Activated CD4-positive, alpha-beta memory T cell treated with anti-CD3 and anti-CD28 coated beads for 36 hours (primary cell): ENCODE measurements at places on chromosomes 12 and 14. TPM values are rescaled to one million over a fixed set of nuclear protein-coding genes. Genes with fewer than 3 reads are reported as not detected.

PIP4K2C gene
- total RNA-seq = 20.6 TPM

GRCh38 chr14:88379706-88380343 lies 5.6 kb upstream of the SPATA7 start:
- no peaks in the 10 kb centered on the region for H3K36me3 ChIP-seq
- H3K4me1 ChIP-seq = peaks cover 4% of the 10 kb centered on the region
- H3K27ac ChIP-seq = no peak overlapping the region
- H3K4me3 ChIP-seq = no peak overlapping the region
- H3K27me3 ChIP-seq = no peaks in the 10 kb centered on the region
- DNase-seq = no peak

GRCh38 chr14:73996731-73997107 lies 22.4 kb downstream of the ENTPD5 start:
- H3K36me3 ChIP-seq = peaks cover 2% of the 10 kb centered on the region
- no peaks in the 10 kb centered on the region for H3K4me1 ChIP-seq
- no peaks in the 10 kb centered on the region for H3K27me3 ChIP-seq
- DNase-seq = no peak

DNA sequence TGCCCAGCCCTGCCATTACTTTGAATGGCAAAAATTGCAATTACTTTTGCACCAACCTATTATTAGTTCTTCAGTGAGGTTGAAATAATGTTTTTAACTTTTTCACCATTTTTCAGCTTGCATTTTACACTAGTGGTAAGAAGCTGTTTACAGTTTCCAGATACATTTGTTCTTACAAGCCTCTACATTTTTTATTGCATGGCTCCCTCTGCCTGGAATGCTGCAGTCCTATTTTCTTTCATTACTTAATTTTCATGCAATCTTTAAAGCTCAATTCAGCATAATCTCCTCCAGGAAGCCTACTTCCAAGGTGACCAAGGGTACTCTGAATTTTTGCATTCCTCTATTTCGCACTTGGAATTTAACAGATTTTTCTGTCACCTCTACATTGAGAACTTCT lies 33.4 kb downstream of the CCER1 start:
- H3K36me3 ChIP-seq = no peaks in the 10 kb centered on the region
- H3K4me3 ChIP-seq = no peak overlapping the region
- H3K27me3 ChIP-seq = peaks cover 4% of the 10 kb centered on the region
- H3K4me1 ChIP-seq = no peaks in the 10 kb centered on the region
- no peak for DNase-seq

C12orf42 gene
- total RNA-seq = not detected

GRCh38 chr12:83123039-83123438 lies 436.3 kb downstream of the TMTC2 start:
- H3K36me3 ChIP-seq = no peaks in the 10 kb centered on the region
- no peak overlapping the region for H3K27ac ChIP-seq
- peaks cover 10% of the 10 kb centered on the region for H3K4me1 ChIP-seq
- no peak overlapping the region for H3K4me3 ChIP-seq
- H3K27me3 ChIP-seq = no peaks in the 10 kb centered on the region

PLD4 gene
- not detected for total RNA-seq

P2RX7 gene
- 11.3 TPM for total RNA-seq

TAS2R42 gene
- not detected for total RNA-seq

- no peak for DNase-seq
- no peak overlapping the region for H3K27ac ChIP-seq
- H3K27me3 ChIP-seq = peaks cover 3% of the 10 kb centered on the region
- no peak overlapping the region for H3K4me3 ChIP-seq
These were observed 75.2 kb downstream of the SAMD4A start for GRCh38 chr14:54642121-54642520.

DNA sequence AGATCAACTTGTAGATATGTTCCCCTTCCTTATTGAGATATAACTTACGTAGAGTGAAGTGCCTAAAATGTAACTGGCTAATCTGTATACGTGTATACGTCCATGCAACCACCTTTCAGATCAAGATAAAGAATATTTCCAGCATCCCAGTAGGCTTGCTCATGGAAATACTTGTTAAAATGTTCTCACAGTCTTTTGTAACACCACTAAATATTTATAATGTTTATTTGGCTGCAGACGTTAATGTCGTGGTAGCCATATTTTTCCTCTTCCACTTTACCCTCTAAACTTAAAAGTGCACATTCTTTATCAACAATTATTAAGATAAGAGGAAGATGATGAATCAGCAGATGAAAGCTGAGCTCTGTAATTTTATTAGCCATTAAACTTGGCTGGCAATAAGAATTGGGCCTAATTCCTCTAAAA lies 447.4 kb downstream of the AEBP2 start:
- no peak for DNase-seq
- H3K27me3 ChIP-seq = no peaks in the 10 kb centered on the region
- H3K4me3 ChIP-seq = no peak overlapping the region
- H3K4me1 ChIP-seq = no peaks in the 10 kb centered on the region

GRCh38 chr12:112169966-112170365 lies 44.6 kb downstream of the TRAFD1 start:
- H3K27me3 ChIP-seq = no peaks in the 10 kb centered on the region
- H3K4me1 ChIP-seq = no peaks in the 10 kb centered on the region
- no peak overlapping the region for H3K27ac ChIP-seq
- peaks cover 9% of the 10 kb centered on the region for H3K36me3 ChIP-seq
- H3K4me3 ChIP-seq = no peak overlapping the region

MAP1LC3B2 gene
- total RNA-seq = 0.78 TPM

RNF212B gene
- total RNA-seq = not detected

NRIP2 gene
- not detected for total RNA-seq

- no peaks in the 10 kb centered on the region for H3K36me3 ChIP-seq
- H3K27me3 ChIP-seq = no peaks in the 10 kb centered on the region
- no peak overlapping the region for H3K27ac ChIP-seq
- peaks cover 29% of the 10 kb centered on the region for H3K4me1 ChIP-seq
These were observed 14.6 kb downstream of the RAPGEF3 start for GRCh38 chr12:47744005-47744651.

GRCh38 chr14:59274991-59275391 lies 86.5 kb downstream of the DAAM1 start:
- H3K4me3 ChIP-seq = no peak overlapping the region
- H3K36me3 ChIP-seq = peaks cover 8% of the 10 kb centered on the region
- DNase-seq = no peak
- peaks cover 22% of the 10 kb centered on the region for H3K4me1 ChIP-seq
- peak overlapping the region; percentile 25 for H3K27ac ChIP-seq
- no peaks in the 10 kb centered on the region for H3K27me3 ChIP-seq

TEDC1 gene
- 40.2 TPM for total RNA-seq

GRCh38 chr12:56154246-56154771 lies 1.9 kb downstream of the MYL6B start:
- H3K36me3 ChIP-seq = peaks cover 21% of the 10 kb centered on the region
- no peak overlapping the region for H3K4me3 ChIP-seq
- H3K4me1 ChIP-seq = peaks cover 36% of the 10 kb centered on the region
- no peaks in the 10 kb centered on the region for H3K27me3 ChIP-seq

TCP11L2 gene
- 8.8 TPM for total RNA-seq
